ENCODE measurements at places on chromosomes 6 and 20.

GRCh38 chr6:142223938-142224337, 76.9 kb downstream of the VTA1 start:
- no peak for DNase-seq

GRCh38 chr6:154341871-154342270, 14.7 kb downstream of the IPCEF1 start:
- DNase-seq: no peak

GRCh38 chr20:6014957-6015356, 38.9 kb downstream of the LRRN4 start:
- no peak for DNase-seq

DNA sequence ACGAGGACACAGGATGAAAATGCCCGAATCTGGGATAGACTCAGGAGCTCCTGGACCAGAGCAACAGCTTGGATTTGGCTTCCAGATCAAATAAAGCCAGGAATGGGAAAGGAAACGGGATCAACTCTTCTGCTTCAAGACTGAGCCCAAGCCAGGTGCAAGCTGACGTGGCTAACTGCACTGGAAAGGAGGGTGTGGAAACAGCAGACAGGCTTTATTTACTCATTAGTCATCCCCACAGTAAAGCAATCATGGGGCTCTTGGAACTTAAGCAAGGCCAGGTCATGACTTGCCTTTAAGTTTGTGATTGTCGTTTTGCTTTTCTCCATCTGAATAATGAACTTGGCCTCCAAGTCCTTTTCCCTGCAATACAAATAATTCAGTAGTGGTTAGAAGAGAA, 45.2 kb downstream of the KIF16B start:
- peak; percentile 67 for DNase-seq

DNA sequence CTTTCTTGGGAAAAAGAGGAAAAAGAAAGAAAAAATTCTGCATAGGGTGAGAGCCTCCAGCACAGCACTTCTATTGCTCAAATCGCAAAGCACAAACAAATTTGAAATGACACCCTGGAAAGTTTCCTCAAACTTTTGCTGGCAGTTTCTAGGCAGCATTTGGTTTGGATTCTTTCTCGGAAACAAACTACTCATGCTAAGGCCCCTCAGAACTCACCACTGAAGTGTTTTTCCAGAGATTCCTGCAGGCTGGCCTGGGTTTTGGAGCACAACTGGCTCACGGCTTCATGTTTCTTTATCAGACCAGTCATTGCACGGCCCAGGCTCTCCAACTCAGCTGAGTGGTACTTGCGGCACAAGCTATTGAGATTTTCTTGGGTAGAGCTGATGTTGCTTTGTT, 237.8 kb downstream of the SYNE1 start:
- no peak for DNase-seq

GRCh38 chr6:161355696-161356095, 81.8 kb upstream of the AGPAT4 start:
- DNase-seq: no peak

GRCh38 chr6:113997116-113997515, 26.2 kb upstream of the HDAC2 start:
- DNase-seq: no peak

DNA sequence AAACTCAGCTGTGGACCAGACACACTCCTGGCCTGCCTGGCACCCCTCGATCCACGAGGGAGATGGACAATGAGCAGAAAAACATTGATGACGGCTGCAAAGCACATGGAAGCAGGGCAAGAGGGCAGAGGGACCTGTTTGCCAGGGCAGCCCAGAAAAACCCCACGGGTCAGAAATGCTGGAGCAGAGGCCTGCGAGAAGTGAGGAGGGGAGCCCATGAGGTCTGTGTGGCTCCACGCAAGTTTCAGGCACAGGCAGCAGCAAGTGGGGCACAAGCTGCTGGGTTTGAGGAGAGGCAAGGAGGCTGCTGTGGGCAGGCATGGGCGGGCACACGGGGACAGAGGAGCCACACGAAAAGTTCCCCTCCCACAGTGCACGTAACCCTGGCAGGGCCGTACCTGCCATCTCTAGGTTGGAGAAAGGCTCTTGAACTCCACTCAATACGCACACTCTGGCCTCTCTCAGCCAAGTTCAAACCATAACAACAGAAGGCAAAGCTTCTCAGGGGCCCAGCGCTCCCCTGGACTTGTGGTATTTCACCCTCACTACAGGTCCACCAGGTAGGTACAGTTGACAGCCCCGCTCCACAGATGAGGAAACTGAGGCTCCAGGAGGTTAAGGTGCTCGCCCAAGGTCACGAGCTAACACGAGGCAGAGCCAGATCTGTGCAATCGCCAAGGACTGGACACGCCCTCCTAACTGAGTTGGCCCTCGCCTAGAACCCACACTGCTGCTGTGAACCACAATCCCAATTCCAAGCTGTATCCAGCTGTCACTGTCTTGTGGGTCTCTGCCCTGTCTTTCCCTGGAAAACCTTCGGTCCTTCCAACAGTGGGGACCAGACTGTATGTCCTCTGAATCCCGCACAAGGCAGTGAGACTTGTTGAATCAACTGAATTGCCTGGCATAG, 108.2 kb downstream of the NOL4L start:
- peak; percentile 20 for DNase-seq

GRCh38 chr6:132902901-132903300, 88.5 kb downstream of the RPS12 start:
- no peak for DNase-seq

DNA sequence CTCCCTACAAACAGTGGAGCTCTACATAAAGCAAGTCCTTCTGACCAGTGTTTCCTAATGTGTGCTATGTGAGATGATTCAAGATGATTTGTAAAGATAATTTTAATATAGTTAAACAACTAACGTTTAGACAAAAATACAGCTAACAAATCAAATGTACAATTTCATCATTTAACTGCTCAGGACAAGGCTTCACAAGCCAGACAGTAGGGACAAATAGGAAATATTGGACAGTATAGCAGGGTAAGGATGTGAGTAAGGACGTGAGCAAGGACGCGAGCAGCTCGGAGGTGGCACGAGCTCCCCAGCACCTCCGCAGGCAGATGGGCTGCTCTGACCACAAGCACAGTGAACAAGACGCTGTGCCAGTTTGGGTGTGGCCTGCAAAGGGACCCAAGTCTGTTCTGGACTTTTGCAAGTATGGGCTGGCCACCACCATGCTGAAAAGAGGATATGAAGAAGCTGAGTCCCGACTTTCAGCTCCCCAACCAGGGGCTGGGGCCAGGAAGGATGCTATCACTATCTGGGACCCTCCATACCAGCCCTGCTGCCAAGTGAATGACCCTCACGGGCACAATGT, 14.5 kb downstream of the DIDO1 start:
- no peak for DNase-seq

All from HuH-7.5 (cell line).